Umbilical cord (tissue), 2 donors: ENCODE measurements at places on chromosomes 11 and 22.

GRCh38 chr11:113376156-113376555 is 11.4 kb upstream of the ANKK1 start:
- peak; percentile 97 for DNase-seq

DNA sequence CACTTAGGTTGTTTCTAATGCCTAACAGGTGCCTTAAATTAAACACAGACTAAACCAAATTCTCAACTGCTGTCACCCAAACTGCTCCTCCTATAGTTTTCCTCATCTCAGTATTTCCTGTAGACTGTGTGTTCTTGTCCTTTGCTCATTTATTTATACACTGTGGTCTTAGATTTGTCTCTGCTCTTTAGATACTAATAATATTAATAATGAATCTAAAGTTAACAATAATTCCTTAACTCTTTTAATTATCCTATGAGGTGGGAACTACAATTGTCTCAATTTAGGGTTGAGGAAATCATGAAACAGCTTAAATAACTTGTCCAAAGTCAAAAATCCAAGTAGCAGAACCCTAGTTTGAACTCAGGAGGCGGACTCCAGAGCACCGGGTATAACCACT is 43.9 kb upstream of the YPEL1 start:
- no peak for DNase-seq

DNA sequence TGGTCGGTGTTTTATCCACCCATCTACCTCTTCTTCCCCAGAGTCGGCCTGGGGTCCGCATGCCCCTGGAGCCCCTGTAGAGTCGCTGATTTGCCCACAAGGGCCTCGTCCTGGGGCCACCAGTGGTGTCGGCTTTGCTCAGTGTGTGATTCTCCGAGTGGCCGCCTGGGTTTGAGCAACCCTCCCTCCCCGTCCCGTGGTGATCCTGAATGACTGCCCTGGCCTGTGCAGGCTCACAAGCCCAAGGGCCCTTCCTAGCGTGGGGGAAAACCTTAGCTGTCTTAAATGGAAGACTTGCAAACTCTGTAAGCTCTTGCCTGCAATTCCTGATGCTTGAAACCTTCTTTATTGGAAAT is 128.3 kb downstream of the OSBP2 start:
- no peak for DNase-seq

DNA sequence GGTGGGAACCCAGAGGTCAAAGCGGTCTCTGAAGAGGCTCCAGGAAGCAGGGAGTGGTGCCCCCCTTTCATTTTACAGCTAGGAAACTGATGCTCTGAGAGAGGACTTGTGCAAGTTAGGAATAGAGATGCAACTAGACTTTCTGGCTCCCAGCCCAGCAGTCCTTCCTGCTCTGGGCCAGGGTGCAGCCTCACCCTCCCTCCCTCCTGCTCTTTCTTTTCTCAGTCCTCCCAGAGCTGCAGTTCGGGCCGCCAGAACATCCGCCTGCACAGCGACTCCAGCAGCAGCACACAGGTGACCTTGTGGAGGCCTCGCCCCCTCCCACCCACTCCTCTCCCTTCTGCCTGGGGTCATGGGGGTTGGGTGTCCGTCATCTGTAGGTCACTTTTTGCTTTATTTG is 51.5 kb downstream of the LHFPL7 start:
- peak; percentile 74 for DNase-seq

- DNase-seq: no peak
Measured at GRCh38 chr11:64674774-64675173, 48.2 kb downstream of the NRXN2 start.

DNA sequence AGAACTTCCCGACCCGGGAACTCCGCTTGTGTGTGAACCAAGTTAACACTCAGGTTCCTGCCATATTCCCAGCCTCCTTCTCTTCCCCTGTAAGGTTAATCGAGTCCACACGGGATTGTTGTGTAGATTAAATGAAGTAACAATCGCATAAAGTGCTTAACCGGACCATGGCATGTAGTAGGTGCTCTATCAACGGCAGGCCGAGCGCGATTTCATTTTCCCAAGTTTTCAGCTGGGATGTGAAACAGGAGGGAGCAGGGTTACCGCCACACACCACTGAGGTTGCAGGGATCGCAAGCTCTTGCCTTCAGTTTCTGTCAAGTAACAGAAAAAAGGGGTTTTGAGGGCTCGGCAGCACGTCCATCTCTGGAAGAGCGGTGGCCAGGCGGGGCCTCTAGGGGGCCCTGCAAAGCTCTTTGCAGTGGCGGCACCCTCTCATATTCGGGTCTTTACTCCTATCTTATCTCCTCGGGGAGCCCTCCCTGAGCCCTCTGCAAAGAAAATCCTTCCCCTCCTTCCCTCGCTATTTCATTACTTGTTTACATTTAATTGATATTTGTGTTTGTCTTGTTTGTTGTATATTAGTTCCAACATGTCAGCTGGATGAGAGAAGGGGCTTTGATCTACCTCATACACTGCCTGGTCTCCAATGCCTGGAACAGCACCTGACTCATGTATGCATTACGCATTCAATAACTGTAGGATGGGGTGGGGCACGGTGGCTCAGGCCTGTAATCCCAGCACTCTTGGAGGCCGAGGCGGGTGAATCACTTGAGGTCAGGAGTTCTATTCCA is 816 bp upstream of the PLEKHA7 start:
- no peak for DNase-seq

- DNase-seq: no peak
Measured at GRCh38 chr11:69651834-69652620, 11.1 kb downstream of the CCND1 start.

DNA sequence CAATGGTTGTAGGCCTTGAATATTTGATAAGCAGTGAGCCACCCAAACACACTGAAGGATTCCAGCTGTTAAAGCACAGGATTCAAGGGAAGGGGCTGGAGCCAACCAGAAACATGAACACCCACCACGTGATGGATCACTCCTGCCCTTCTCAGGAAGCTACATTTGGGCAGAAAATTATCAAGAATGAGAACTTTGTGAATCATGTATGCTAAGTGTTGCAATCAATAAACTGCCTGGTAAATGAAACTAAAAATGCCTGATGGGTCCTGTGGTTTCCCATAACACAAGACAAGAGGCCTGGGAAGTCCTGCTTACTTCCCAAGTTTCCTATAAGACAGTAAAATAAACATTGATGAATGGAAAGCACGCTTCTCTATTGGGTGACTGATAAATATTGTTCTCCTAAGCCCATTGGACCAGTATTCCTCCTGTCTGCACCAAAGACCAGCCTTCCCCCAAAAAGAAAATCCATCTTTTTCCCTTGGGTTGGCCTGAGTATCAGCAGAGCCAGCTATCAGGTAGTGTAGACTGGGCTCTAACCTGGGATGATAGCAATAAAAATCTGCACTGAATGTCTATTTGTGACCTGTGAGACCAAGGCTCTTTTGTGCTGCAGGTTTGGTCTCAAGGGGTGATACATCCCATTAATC is 98.4 kb downstream of the CCDC83 start:
- DNase-seq: no peak

DNA sequence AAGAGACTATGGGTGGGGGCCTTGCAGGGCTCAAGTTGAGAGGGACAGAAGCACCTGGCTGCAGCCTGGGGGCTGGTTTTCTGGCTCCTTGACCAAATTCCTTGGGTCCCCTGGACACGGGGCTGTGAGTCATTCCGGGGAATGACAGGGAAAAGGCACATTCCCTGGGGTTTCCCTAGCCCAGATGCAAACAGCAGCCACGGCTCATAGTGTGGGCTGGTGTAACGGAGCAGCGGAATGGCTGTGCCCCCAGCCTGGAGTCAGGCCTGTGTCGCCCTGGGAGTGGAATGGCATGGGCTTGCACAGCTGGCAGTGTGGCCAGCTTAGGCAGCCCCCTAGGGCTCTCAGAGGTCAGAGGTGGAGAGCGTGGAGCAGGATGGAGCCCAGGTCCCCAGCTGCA is 77.6 kb upstream of the KCNQ1OT1 start:
- DNase-seq: no peak

DNA sequence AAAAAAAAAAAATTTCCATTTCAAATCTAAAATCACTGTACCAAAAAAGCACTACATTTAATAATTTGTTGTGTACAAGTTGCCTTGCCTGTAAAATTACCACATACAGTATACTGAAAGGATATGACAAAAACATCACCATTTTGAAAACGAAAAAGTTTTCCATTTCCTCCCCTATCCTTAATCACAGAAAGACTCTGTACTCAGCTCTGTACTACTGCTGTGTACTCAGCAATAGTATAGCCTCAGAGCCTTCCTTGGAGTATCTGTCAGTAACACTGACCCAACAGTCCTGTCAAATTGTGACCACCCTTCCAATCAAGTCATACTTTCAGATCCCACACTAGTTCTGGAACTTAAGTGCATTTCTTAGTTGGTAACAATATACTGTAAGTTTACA is 48.0 kb downstream of the CELF1 start:
- DNase-seq: no peak

DNA sequence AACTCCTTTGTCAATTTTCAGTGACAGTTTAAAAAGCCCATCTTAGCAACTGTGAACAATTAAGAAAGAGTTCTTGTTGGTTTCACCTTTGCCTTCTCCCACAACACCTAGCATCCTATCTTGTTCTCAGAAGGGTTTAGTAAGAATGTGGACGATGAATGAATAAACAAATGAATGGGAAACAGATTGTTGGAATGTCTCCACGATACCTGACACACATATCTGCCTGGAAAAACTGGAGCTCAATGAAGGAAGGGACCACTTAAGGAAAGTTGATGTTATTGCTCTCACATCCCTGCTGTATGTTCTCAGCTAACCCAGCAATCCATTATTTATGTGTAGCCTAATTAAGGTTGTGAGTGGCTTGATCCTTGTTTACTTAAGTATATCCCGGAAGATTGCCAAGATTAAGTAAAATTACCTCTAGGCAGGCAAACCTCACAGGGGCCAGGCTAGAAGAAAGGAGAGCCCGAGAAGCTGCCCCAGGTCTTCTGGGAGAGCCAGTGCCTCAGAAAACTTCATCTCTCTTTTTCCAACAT is 286.4 kb downstream of the NXPE2 start:
- no peak for DNase-seq

GRCh38 chr11:15911377-15912044 is 444.8 kb downstream of the SOX6 start:
- DNase-seq: peak; percentile 96

GRCh38 chr11:18749681-18750319 is 23.8 kb upstream of the IGSF22 start:
- DNase-seq: peak; percentile 59

DNA sequence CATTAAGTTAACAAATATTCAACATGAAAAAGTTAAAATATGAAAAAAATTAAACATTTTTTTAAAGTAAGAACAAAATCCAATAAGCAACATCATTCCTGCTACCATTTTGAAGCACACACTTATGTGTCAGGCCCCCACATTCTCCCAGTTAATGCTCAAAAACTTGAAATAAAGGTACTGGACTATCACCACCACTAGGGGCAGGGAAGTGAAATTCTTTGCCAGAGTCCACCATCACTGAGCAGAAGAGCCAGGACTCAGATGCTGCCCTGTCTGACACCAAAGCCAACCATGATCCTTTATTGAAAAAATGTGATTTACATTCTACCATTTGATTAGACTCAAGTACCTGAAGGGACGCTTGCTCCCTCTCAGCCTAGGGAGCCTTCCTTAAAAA is 39.1 kb downstream of the PITPNB start:
- DNase-seq: peak; percentile 50

DNA sequence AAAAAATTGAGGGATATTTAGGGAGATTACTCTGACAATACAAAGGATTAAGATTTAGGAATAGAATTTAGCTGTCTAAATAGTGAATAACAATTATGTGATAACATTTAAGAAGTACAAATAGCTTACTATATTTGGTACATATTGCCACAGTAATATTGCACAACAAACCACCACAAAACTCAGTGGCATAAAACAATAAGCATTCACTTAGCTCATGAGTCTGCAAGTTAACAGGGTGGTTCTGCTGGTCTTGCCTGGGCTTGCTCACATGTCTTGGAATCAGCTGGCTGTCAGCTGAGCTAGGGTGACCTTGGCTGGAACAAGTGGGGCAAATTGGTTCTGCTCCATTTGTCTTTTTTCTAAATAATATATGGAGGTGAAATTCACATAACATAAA is 115.1 kb downstream of the DCDC1 start:
- peak; percentile 12 for DNase-seq

DNA sequence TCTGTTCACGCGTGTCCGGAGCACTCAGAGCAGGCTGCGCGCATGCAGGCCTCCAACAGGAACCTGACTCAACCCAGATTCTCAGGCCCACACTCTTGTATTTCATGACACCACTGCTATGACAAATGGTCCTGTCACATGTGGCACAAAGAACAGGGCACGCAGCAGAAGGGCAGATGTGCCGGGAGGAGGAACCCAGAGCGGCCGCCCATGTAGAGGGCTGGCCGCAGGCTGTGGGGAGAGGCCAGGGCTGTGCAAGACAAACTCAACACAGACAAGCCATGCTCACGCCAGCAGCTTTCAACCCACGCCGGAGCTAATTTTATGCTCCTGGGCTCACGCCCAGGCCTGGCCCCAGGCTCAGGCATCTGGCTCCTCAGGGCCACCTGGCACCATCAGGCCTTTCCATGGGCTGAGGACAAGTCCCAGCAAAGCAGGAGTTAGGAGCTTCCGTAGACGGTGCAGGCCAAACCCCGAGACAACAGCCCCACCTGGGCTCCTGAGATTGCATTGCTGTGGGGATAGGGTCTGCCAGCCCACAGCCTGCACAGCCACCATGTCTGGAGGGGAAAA is 40.0 kb downstream of the DUSP8 start:
- no peak for DNase-seq

DNA sequence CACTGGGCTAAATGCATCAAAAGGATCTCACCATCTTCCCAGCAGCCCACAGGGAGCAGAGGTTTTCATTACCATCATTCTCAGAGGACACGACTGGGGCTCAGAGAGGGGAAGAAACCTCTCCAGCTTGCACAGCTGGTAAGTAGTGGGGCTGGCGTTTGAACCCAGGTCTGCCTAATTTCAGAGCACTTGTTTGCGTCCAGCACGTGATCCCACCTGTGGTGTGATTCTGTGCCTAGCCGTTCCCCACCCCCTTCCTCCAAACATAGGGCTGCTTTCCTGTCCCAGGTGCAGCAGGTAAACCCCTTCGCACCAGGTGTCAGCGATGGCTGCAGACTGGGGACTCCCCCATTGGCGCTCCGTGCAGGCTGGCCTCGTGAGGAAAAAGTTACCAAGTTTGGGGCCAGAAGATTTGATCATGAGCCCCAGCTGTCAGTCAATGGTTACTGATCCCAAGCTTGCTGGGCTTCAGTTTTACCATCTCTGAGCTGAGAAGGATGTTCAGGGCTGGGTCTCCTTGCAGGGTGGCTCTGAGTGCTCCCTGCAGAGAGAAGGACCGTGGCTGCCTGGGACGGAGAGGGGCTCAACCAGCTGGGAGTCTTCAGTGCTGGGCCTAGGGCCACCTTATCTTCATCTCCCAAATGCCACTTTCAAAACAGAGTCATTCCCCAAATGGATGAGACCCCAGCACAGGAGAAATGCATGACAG is 445.6 kb downstream of the TBC1D22A start:
- DNase-seq: no peak

- no peak for DNase-seq
Measured at GRCh38 chr11:130504317-130504716, 55.9 kb downstream of the ADAMTS15 start.
